ENCODE measurements at places on chromosomes 12 and 14.

- no peak for DNase-seq
These were observed 1.2 kb upstream of the PTGER2 start for GRCh38 chr14:52312931-52313355.

- DNase-seq = no peak
These were observed at the start of gene NRXN3 for GRCh38 chr14:78170203-78170602. NRXN3 (plus strand) TSS chr14:78170373; CDS start chr14:78243094, 72,721 bp downstream.

- peak; percentile 44 for DNase-seq
These were observed 20.6 kb downstream of the COX14 start for GRCh38 chr12:50132505-50133135.

- no peak for DNase-seq
These were observed 39.2 kb downstream of the EID3 start for GRCh38 chr12:104342635-104343249.

DNA sequence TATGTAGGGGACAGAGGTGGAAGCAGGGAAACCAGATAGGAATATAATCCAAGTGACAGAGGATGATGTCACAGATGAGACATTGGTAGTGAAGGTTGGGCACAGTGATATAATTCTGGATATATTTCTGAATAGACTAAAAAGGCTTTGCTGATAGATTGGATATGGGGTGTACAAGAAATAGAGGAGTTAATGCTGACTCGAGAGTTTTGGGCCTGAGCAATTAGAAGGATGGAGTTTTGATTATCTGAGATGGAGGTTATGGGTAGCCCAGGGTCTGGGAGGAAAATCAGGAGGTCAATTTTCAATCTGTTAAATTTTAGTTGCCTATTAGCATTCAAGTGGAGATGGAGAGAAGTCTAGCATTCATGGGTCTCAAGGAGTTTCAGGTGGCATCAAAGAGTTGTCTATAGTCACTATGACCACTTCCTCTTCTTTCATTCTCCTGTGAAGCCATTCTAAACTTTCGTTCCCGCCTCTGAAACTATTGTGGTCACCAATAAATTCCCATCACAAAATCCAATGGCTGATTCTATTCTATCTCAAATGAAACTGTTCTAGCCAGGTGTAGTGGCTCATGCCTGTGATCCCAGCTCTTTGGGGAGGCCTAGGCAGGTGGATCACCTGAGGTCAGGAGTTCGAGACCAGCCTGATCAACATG lies 10.6 kb upstream of the ANO6 start:
- no peak for DNase-seq

- DNase-seq = no peak
These were observed 185.6 kb downstream of the TMEM117 start for GRCh38 chr12:44021471-44021971.

DNA sequence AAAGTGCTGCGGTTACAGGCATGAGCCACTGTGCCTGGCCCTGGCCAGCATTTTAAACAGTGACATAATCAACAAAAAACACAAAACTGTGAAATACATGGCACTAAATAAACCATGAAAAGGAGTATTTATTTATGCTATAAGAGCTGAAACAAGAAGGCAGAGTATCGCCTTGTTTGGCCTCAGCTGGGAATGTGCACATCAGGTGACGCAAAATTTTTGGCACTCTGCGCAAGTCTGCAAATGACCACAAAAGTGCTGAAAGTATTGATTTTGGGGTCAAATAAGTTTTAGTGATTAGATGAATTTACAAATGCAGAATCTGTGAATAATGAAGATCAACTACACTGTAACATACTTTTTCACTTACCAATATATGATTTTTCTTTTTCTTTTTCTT lies 36.6 kb upstream of the NFKBIA start:
- DNase-seq = no peak

DNA sequence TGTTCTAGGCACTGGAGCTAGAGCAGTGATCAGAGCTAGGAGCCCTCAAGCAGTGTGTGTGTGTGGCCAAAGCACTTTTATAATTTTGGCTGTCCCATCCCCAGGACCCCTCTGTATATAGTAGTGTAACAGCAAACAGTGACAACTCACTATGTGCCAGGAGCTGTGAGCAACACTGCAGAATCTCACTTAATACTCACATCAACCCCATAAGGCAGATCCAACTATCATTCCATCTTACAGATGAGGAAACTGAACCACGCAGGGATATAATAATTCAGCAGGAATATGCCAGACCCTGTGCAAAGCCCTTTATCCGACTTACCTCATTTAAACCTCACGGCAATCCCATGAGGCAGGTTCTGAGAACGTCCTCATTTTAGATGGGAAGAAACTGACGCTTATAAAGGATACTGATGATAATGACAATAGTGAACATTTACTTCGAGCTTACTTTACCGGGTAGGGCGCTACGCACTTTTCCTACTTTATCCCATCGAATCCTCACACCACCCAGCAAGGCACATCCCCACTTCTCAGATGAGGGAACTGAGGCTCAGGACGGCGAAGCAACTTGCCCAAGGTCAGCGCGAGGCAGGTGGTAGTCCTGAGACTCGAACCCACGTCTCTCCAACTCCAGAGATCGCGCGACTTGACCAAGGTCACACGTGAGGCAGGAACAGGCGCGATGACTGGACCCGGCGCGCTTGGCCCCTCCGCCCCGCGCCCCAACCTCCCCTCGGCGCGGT lies 687 bp downstream of the RAB35 start:
- DNase-seq = peak; percentile 30

- no peak for DNase-seq
These were observed 408.2 kb upstream of the CCDC196 start for GRCh38 chr14:66078006-66078405.

DNA sequence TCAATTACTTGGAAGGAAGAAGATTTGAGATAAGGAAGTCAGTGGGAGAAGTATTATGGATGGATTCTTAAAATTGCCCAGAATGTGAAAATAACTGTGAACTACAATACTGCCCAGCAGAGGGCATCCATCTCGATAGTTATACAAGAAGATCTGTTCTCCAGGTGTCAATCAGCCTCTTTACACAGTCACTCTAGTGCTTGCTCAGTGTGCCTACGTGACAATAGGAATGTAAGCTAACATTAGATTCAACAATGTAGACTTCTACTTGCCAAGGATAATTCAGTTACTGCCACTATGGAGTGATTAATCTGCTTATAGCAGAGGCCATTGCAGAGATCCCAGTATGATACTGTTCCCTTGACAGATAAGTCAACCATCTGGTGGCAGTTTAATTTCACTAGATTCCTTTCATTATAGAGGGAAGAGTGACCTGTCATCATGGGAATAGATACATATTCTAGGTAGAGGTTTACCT lies 10.6 kb upstream of the MAP4K5 start:
- DNase-seq = peak; percentile 20

DNA sequence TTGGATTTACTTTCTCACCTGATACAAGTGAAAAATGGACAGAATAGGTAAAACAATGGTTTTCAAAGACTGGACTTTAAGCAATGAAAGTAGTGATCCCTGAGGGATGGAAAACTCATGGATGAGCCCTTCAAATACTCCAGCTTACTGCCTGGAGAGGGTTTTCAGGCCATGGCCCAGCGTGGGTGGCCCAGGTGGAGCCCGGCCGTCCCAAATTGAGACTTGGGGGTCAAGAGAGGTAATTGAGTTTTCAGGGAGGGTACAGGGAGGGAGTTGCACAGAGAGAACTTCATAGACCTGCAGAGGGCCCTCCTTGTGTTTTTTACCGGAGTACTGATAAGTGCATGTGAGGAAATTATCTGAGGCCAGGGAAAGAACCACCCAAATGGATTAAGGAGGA lies 37.2 kb downstream of the RAN start:
- no peak for DNase-seq

GRCh38 chr14:20427231-20428009 lies 8.5 kb downstream of the KLHL33 start:
- peak; percentile 79 for DNase-seq

- DNase-seq = no peak
These were observed 10.6 kb upstream of the TBPL2 start for GRCh38 chr14:55450987-55451386.

- DNase-seq = no peak
These were observed 74.7 kb downstream of the LLPH start for GRCh38 chr12:66055837-66056319.

- no peak for DNase-seq
These were observed 26.8 kb downstream of the PCNX1 start for GRCh38 chr14:70934084-70934483.

DNA sequence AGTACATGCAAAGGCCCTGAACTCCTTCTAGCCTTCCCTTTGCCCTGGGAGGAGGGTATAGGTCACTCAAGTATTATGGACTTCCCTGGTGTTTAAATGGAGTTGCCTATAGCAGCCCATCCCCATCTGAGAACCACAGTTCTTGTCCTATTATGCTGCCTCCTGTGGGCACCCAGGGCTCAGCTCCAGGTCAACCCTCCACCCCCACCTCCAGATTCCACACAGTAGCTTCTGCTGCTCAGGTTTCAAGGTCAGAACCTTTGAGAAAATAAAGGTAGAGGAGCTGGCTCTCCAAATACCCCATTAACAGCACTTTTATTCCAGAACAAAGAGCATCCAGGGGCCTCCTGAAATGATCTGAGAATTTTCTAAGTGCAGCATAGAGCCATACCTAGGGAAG lies 57.4 kb downstream of the ACTN1 start:
- no peak for DNase-seq

DNA sequence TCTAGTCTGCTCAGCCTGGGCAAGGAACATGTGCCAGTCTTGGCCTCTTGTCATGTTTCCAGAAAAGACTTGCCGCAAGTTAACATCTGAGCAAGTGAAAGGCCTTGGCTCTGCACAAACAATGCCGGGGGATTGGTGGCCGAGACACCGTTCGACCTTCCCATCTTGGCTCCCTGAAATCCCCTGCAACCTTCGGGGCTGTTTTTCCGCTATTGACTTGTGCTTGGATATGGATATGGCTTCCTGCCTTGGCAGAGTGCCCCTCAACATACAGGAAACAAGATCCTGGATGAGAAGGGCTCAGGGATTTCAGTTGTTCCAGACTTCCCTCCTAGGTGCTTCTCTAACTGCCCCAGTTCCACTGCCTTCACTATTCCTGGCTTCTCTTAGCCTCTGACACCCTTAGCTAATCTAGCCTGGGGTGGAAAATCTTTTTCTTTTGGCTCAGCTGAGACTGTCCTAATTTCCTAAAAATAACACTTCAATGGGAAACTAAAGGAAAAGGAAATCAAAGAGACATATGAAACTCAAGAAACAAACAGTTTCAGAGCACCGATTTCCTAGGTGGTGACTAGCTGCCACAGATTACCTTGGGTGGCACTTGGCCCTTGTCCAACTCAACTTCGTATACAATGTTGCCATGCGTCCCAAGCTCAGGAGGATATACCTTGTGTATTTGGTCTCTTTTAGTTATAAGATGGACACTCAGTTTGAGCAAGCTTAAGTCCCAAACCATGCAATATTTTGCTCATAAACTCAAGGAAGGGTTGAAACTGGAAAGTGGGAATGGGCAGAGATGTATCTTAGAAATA lies 33.9 kb downstream of the RDH12 start:
- DNase-seq = no peak

GRCh38 chr12:29653286-29653685 lies 130.5 kb downstream of the TMTC1 start:
- no peak for DNase-seq

GRCh38 chr12:50985322-50985721 lies 33.0 kb downstream of the HIGD1C start:
- no peak for DNase-seq

GRCh38 chr14:36579001-36579555 lies 3.3 kb downstream of the NKX2-8 start:
- DNase-seq = no peak

- DNase-seq = no peak
These were observed 442.7 kb downstream of the BTG1 start for GRCh38 chr12:91702843-91703425.

DNA sequence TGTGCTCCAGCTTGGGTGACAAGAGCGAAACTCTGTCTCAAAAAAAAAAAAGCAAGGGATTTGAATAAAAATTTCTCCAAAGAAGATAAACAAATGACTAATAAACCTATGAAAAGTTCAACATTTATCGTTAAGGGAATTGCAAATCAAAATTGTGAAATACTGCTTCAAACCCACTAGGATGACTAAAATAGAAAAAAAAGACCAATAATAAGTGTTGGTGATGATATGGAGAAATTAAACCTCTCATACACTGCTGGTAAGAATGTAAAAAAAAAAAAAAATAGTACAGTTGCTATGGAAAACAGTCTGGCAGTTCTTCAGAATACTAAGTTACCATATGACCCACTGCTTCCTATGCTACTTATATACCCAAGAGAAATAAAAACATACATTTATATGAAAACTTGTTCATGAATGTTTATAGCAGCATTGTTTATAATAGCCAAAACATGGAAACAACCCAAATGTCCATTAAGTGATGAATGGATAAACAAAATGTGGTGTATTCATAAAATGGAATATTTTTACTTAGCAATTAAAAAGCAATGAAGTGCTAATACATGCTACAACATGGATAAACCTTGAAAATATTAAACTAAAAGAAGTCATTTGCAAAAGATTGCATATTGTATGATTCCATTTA lies 39.4 kb upstream of the TMPRSS12 start:
- no peak for DNase-seq

DNA sequence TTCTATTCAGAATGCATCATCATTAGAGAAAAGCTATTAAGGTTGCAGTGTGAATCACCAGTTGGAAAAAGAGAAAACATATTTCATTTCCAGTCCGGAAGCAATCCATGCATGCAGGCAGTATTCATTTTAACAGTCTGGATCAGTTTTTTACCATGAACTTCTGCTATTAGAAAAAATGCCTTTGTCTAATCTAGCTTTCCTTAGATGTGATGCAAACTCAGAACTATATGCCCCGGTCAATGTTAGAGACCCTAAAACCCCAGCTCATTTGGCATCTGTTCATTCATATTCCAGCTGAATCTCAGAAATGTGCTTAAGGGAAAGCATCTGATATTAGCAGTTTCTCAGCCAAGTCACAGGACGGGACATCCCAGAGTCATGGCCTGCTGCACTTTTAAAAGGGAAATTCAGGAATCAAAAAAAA lies 8.5 kb downstream of the IRAK3 start:
- DNase-seq = no peak

- no peak for DNase-seq
These were observed 25.6 kb upstream of the C12orf71 start for GRCh38 chr12:27107986-27108385.

DNA sequence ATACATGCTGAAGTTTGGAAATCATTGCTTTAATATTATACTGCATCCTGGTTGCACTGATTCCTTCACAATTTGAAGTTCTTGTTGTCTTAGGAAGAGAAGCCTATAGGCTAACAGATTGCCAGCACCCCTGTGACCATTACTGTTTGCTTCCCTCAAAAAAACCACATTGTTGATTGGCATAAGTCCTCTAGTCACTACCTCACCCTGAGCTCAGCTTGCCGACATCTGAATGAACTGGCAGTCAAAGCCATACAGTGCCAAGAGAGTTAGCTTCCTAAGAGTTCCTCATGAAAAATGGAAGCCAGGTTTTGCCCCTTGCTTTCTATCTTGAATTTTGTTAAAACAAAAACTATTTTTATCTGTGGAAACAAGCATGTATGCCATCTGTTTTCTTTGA lies 276.1 kb downstream of the SYT1 start:
- DNase-seq = no peak

DNA sequence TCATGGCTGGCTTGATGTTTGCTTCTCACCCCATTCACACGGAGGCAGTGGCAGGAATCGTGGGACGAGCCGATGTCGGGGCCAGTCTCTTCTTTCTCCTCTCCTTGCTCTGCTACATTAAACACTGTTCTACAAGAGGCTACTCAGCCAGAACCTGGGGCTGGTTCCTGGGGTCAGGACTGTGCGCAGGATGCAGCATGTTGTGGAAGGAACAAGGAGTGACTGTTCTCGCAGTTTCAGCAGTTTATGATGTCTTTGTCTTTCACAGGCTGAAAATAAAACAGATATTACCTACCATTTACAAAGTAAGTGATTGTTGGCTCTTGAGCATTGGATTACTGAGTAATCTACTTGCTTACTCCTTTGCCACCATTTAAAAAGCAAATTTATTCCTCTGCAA lies 170.6 kb downstream of the TMTC2 start:
- no peak for DNase-seq

Measured in KG1 (cell line).